ENCODE measurements at places on chromosomes 13 and 19.

- DNase-seq: peak; percentile 11
Observed at GRCh38 chr19:58196901-58197616, 14.2 kb downstream of the ZNF274 start.

DNA sequence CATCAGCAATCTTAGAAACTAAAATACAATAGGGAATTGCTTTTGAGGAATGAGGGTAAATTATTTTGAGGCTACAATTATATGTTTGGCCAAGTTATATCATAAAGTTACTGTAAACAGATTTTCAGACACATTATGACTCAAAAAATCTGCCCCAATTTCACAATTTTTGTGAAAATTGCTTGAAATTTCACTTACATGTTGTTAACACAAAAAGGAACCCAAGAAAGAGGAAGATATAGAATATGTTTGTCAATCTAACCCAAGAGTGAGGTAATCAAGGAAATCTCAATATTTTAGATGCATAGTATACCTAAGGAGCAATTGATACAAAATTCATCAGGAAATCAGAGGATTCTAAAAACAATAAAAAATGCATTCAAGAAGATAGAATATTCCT is 73.9 kb upstream of the FNDC3A start:
- no peak for DNase-seq

GRCh38 chr19:40755248-40755624 is 4.2 kb downstream of the SNRPA start:
- DNase-seq: no peak

DNA sequence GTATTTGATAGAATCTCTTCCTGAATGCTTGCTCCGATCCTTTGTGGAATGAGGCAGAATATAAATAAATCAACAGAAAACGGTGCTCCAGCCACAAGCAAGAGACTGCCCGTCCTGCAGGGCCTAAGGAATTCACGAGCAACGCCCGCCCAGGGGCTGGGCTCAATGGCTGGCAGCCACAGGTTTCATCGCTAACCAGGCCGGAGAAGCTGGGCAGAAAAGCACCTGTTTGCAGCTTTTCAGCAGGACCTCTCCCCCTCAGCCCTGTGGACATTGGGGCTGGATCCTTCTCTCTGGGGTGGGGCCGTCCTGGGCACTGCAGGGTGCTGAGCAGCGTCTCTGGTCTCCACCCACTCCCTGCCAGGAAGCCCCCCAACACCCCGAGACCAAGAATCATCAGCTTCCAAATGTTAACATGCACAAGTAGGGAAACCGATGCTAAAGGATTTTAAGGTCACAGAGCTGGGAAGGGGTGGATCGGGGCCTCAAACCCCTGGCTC is 102.5 kb downstream of the GADD45B start:
- no peak for DNase-seq
